ENCODE measurements at places on chromosomes 11 and 22.

- DNase-seq, result peak; percentile 39
These were observed 99.4 kb upstream of the BLID start for GRCh38 chr11:122215244-122215992.

DNA sequence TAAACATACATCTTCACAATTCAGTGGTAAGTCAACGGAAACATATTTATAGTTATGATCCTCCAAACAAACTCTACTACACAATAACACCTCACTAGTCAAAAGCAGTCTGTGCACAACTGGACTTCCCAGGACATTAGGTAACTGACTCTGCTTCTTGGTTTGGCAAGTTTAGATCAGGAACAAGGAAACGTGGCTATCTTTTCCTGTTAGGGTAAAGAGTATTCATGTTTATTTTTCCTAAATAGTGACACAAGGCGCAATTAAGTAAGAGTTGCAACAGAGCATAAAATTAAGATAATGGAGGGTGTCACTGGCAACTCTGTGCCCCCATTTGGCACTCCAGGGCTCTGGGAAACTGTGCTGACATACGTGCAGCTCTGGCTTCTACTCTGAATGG is 70.2 kb upstream of the TP53AIP1 start:
- no peak for DNase-seq

DNA sequence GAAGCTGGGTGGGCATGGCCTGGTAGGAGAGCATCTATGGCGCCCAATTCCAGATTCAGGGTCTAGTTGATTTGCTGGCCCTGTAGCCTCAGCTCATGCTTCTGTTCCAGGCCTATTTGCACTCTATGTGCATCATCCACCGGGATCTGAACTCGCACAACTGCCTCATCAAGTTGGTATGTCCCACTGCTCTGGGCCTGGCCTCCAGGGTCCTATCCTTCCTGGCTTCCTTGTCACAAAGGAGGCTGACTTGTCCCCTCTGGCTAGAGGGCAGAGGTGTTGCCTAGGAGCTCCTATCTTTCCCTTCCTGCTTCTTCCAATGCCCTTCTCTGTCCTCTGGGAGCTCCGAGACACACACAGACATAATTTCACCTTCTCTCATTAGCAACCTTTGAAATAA is 21.3 kb downstream of the PIK3IP1 start:
- no peak for DNase-seq

- DNase-seq, result no peak
These were observed 77.7 kb downstream of the FEZ1 start for GRCh38 chr11:125418396-125418795.

GRCh38 chr11:66339686-66340483 is 3.7 kb upstream of the RIN1 start:
- no peak for DNase-seq

DNA sequence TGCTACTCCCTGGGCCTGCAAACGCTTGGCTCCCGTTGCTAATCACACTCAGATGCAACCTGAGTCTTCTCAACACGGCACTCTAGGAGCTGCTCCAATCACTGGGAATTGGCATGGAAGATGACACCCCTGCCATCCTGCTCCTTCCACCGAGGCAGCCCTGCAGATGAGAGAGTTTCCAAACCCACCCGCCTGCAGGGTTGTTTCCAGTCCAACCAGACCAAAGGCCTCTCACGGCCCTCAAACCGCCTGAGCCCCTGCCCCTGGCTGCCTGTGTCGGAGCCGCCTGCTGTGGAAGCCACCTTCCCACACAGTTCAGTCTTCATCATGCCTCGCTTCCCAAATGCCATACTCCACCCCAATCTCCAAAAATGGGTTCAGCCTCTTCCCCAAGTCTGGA is 36.8 kb upstream of the TP53I11 start:
- no peak for DNase-seq

DNA sequence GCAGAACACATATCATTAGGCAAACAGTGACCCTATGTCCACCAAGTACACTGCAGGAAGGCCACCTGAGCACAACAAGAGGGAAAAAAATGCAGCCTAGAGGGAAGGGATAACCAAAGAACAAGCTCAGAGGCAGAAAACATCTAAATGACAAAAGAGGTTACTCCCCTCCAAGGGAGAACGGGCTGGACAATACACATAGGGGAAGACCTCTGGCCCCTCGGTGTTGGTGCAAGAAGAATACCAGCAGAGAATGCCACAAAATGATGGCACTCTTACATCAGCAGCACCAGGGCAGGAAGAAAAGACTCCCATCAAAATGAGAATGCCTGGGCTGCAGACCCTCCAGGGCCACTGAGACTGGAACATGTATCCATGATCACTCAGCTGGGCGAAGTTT is 66.6 kb upstream of the OPCML start:
- DNase-seq, result no peak

DNA sequence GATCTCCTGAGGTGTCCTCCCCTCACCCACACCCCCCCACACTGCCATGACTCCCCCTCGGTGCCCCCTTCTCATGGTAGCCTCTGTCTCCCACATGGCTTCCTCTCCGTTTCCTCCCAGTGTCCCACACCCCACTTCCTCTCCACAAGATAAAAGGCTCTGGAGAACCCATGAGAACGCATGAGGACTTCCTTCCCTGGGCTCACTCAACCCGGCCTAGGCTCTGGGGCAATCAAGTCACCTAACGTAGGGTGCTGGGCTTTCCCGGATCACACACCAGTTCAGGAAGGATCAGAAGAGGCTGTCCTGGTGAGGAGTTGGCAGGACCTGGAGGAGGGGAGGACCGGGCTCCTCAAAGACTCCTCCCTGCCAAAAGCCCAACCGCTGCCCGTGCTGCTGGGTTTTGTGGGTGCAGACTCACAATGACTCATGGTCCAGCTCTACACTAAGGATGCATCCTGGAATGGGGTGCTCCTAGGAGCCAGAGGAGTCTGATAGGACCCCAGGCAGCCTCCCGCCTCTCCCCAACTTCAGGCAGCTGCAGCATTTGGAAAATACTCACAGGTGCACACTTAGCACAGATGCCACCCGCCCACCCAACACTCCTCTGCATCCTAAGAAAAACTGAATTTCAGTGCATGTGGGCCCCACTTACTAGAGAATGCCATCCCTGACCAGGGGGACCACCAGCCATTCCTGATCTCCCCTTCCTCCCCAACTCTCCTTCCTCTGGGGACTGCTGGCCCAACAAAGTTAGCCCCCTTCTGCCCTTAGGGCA is 21.0 kb downstream of the SLC22A12 start:
- no peak for DNase-seq

GRCh38 chr11:88454881-88455280 is 117.3 kb upstream of the CTSC start:
- DNase-seq, result no peak

DNA sequence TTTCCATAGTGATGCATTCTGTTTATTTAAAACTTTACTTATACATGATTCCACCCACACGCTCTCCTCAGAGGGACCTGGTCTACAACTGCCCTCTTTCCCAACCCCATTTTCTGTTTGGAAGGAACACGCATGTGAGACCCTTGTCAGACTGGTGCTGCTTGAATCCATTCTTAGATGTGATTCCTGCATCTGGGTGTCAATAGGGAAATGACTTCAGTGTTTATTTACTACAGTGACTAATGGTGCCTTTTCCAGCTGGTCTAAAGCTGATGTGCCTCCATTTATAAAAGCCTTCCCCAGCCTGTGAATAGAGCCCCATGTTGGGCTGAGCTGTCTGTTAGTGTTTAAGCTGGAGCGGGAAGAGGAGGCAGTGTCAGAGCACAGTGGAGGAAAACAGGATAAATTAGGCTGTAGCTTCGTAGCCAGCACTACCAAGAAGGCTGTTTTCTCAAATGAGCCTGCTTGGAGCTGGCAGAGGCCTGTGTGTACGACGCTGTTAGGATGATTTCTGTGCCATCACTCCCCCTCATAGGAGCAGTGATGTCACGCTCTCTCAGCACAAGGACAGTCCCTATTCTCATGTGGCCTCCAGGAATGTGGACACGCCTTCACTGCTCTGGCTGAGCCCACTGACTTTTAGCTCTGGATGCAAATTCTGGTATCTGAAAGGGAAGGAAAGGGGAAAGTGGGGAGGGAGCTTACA is 18.9 kb upstream of the C11orf96 start:
- no peak for DNase-seq

DNA sequence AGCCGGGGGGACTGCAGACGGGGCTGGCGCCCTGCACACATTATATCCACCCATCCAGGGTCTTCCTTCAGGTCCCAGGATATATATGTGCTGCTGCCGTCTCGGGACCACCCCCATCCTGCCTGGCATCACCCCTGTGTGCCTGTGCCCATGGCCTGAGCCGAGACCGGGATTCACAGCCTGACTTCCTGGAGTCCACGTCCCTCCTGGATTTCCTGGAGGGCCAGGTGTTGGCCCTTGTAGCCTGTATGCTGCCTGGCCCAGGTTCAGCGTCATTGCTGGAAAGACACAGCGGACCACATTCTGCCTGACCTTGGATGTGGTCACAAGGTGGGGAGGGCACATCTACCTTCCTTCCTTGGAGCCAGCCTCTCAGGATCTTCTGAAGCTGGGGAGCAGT is 551.1 kb downstream of the BRD1 start:
- no peak for DNase-seq

DNA sequence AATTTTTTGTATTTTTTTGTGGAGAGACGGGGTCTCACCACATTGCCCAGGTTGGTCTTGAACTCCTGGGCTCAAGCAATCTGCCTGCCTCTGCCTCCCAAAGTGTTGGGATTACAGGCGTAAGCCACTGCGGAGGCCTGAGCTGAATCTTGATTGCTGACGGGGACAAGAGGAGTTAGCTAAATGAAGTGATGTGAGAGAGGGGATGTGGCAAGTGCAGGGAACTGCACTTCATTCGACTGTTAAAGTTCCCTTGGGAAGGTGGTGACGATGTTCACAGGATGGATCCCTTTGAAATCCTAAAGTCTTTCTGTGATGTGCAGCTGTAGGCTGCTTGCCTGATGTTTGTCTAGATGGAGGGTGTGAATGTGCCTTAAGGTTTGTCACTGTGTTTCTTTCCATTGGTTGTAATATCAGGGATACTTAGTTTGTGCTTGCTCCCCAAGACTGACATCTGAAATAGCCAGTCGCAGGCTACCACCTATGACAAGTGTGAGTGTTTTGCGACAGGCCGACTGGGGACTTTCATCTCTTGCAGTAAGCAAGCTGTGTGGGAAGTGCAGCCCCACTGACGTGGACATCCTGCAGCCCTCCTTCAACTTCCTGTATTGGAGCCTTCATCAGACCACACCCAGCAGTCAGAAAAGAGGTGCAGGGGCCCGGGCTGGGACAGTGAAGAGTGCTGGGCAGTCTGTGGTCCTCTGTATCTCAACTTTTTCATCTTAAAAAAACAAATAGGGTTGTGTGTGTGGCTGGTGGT is 19.6 kb upstream of the CCDC134 start:
- DNase-seq, result no peak

- peak; percentile 40 for DNase-seq
These were observed 12.5 kb downstream of the SCGB1A1 start for GRCh38 chr11:62431171-62431901.

DNA sequence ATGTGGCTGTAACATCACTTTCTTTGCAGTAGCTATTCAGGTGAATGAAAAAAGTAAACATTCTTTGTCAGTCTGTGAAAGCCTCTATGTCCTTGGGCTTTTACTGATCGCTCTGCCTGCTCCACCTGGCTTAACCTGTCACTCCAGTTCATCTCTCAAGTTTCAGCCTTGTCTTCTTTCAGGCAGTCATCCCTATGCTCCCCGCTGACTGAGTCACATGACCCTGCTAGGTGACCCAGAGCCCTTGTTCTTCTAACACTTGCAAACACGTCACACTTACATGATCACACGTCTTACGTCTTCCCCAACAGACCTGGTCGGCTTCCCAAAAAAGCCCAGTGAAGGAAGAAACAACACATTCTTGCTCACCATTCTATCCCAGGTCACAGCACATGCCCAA is 499.3 kb upstream of the TENM4 start:
- DNase-seq, result no peak

DNA sequence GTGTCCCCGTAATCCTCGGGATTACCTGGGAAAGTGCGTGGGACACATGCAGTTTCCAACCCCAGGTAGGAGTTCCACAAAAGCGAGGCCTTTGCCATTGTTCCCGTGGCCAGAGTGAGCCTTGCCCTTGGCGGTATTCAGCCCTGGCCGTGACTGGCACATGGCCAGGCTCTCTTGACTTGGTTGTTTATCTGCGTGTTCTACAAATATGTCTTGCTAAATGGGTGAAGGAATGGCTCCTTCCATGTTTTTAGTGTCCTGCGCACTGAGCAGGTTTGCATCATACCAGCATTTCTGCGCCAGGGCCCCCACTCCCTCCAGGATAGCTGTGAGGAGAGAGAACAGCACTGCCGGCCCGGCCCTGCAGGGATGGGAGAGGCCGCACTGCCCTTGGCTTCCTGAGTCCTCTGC is 20.0 kb downstream of the POLR3H start:
- no peak for DNase-seq

GRCh38 chr22:26320447-26320846 is 108.6 kb upstream of the ASPHD2 start:
- no peak for DNase-seq

DNA sequence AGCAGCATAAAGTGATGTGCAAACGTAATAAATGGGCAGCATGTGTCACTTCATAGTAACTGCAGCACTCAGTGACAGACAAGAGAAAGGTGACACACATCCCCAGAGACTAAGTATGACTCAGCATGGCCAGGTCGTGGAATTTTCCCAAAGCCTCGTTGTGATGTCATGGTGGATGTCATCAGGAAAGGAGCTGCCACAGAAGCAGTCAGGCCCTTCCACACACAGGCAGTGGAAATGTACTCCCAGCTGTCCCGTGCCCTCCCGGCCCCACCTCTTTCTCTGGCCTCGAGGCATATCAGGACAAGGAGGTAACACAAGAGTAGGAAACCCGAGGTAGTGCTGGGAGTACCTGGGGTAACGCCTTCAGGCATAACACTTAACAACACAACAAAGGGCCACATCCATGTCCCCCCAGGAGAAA is 8.1 kb downstream of the PC start:
- DNase-seq, result peak; percentile 50

GRCh38 chr11:119727523-119728151 is 1.4 kb downstream of the NECTIN1 start:
- DNase-seq, result no peak

DNA sequence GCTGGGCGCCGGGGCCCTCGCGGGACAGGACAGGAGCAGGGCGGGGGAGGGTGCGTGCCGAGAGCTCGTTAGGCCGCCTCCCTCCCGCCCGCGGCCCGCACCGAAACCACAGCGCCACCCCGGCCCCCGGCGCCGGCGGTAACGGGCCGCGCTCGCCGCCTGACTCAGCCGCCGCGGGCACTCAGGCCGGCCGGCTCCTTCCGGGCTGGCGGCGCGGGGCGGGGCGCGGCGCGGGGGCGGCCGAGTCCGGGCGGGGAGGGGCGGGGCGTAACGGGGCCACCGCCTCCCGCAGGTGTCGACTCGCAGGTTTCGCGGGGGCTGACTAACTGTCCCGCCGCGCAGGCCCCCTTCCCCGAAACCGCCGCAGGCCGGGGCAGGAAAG is at the start of gene AP5B1:
AP5B1 (minus strand) TSS at position 207 of the 382 bp plus-strand sequence. CDS start 385 bp downstream, outside the sequence.
- DNase-seq, result peak; percentile 69

DNA sequence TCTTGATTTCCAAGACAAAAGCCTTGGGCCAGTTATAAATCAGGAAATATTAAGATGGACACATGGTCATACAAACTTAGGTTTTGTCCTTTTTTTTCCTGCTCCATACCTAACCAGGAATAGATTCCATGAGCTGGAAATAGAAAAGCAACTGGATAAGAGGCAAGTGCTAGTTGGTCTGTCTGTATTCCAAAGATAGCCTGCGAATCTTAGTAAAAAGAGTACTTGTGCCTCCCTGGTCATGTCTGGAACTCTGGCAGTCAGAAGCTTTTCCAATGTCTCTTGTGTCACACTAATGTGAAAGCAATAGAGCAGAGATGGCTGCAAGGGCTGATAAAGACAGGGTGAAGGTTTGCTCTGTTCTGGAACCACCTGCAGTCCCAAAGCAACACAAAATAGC is 590.2 kb upstream of the ANO5 start:
- DNase-seq, result no peak

Measured in ACHN (cell line).